ENCODE measurements at places on chromosomes 7 and 10.

- DNase-seq, result no peak
Measured at GRCh38 chr7:92768501-92769393, 67.6 kb downstream of the CDK6 start.

DNA sequence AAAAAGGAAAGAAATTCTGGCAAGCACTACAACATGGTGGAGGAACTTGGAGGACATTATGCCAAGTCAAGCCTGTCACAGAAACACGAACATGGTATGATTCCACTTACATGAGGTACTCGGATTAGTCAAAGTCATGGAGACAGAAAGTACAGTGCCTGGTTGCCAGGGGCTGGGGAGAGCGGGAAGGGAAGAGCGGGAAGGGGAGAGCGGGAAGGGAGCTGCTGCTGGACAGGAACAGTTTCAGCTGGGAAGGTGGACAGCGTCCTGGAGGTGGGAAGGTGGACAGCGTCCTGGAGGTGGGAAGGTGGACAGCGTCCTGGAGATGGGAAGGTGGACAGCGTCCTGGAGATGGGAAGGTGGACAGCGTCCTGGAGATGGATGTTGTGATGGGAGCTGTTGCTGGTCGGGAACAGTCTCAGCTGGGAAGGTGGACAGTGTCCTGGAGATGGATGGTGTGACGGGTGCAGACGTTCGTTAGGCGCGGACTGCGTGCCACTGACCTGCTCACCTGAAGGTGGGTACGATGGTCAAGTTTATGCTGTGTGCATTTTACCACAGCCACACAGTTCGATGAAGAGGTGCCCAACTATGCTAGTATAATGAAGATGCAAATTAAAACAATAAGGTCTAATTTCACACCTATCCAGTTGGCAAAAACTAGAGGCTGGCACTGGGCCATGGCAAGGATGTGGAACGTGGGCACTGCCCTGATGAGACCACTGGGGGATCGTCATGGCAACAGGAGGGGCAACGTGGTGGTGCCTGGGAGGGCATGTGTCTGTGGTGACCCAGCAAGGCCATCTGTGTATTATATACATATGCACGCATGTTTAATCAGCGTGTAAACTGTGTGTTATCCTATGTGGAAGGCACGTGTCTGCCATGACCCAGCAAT, 103.8 kb downstream of the NKX6-2 start:
- no peak for DNase-seq

DNA sequence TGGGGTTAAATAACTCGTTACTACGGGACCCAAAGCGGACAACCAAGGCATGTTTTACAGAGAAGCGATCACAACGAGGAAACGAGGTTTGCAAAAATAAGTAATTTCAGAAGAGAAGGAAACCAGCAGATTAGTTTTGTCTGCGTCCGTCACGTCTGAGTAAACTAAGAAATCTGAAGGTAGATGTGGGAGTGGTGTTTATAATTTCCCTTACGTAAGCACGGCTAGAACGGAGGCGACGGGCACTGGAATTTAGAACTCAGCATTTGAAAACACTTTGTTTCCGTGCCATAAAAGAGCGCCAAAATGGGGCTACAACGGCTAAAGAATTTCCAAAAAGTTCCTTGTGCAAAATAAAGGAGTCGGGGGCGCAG, 718 bp upstream of the UMAD1 start:
- no peak for DNase-seq

- DNase-seq, result no peak
Measured at GRCh38 chr10:114526126-114526503, 121.8 kb upstream of the AFAP1L2 start.

GRCh38 chr10:55509168-55509567, 708.1 kb upstream of the PCDH15 start:
- DNase-seq, result no peak

GRCh38 chr7:81583090-81583489, 186.8 kb downstream of the HGF start:
- no peak for DNase-seq

Measured in SW 1271 (cell line).